ENCODE measurements at places on chromosomes 12 and 14. TPM values are rescaled to one million over a fixed set of nuclear protein-coding genes. Genes with fewer than 3 reads are reported as not detected.

PTPN21 gene
- total RNA-seq = 12.8 TPM

MGAT4C gene
- 77.3 TPM for total RNA-seq

RAD51AP1 gene
- 11.6 TPM for total RNA-seq

KRT3 gene
- not detected for total RNA-seq

DCP1B gene
- total RNA-seq = 14.4 TPM

CCDC177 gene
- 8.8 TPM for total RNA-seq

STAC3 gene
- total RNA-seq = 0.94 TPM

GLIPR1L2 gene
- total RNA-seq = 0.94 TPM

Data from parietal lobe (tissue), 2 donors.